ENCODE measurements at places on chromosomes 2 and 18.
A peak's percentile ranks its signal among the peaks of the same experiment; 100 is the strongest.

DNA sequence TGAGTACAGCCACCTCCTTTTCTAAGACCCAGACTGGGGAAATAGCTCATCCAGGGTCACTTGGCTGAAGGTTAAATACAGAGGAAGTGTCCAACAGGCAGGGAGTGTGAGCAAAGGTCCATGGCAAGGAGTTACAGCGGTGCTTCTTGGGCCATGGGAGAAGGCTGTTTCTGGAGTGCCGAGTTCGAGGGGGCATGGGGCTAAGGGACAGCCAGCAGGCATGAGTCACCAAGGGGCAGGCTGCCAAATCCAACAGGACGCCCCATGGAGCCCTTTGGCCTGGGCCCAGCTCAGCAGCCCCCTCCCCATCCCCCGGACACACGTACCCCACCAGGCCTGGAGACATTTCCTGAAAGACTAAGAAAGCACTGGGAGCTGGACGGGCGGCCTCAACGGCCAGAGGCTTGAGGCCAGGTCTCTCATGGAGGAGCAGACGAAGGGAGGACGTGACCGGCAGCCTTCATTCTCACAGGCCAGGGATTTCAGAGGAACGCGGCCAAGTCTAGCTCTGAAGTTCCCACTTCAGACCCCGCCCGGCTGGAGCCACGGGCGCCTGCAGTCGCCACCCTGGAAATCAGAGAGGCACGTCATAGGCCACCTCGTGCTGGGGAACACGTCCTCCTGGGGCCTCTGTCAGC, 160.4 kb downstream of the SMAD7 start:
- DNase-seq: peak; percentile 67

DNA sequence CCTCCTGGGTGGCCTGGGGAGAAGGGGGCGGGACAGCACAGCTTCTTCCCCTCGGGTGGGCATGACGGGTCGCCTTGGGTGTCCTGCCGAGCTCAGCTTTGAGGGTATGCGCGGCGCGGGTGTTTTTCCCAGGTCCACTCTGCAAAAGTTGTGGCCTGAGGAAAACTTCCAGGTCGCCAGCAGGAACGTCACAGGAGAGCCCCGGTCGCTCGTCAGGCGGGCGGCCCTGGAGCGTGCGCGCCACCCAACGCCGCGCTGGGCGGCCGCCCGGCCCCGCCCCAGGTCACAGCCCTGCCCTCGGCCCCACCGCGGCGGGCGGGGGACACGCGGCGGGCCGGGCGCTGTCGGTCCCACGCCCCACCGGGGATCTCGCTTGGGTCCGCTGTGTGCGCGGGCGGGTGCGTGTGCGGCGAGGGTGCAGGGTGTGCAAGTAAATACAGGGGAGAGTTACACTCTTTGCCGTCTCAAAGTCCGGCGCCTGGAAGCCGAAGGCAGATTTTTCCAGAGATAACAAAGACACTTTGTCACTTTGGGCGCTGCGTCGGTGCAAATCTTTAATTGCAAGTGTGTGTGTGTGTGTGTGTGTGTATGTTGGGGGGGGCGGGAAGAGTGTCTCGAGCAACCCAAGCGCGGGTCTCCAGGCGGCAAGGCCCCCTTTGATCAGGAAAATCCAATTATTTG, 616 bp upstream of the SP5 start:
- DNase-seq: no peak

DNA sequence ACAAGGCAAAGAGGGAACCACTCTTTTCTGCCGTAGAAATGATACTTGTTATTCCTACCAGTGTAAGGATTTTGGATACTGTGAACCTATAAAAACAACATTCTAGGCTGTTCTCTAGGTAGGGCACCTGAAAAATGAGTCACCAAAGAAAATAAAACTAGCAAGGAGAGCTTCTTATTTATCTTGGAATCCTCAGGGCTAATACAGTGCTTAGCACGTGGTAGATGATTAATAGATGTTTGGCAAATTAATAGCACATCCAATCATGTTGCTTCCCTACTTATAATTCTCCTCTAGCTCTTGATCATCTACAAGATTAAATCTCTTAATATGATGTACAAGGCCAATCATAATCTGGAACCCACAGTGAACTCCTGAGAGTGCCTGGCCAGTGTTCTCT, 73.1 kb downstream of the AAK1 start:
- DNase-seq: no peak

GRCh38 chr2:27323596-27324285, 844 bp upstream of the MPV17 start:
- no peak for DNase-seq

- DNase-seq: peak; percentile 38
Measured at GRCh38 chr2:69279931-69280681, 106.9 kb downstream of the GFPT1 start.

GRCh38 chr2:60693551-60693950, 62.5 kb upstream of the PAPOLG start:
- DNase-seq: no peak

DNA sequence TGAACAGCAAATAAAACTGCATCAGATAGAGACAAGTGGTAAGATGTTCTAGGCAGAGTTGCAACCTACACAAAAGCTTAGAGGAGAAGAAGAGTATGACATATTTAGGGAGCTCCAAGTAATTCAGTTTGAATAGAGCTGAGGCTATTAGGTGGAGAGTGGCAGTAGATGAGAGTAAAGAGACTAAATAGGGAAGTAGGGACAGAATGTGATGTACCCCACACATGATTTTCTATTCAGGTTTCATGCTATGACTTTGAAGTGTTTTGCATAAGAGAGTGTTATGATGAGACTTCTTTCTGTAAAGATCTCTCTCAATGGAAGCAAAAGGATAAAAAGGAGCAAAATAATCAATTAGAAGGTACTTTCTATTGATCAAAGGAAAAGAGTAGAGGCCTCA, 206.8 kb upstream of the ERBB4 start:
- DNase-seq: no peak

DNA sequence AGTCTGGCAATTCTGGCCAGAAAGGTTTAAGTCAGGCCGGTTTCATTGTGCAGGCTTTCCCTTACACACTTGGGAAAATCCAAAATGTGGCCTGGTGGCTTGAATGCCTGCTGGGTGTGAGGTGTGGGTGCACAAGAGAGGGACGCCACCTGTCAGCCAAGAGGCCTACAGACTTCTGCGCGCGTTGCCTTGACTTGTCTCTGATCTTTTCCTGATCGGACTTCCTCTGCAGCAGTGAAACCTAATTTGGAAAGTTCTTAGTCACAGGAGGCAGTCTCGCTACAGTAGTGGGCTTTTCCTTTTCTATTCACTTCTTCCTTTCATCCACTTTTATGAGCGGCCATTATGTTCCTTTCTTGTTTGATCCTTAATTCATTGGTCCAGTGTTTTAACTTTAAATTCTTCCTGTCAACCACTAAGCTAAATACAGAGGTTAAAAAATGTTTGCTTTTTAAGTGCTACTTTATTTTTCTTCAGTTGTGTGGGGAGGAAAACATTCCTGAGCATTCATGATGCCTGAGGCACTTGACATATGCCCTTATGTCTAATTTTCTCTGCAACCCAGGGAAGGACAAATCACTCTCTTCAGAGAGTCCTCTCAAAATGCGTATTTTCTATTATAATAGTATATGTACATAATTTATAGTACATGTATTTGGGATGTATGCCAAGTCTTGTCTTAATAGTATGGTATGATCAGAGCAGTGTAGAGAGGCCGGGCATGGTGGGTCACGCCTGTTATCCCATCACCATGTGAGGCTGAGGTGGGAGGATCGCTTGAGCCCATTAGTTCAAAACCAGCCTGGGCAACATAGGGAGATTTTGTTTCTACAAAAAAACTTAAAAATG, 128.9 kb downstream of the WDSUB1 start:
- no peak for DNase-seq

DNA sequence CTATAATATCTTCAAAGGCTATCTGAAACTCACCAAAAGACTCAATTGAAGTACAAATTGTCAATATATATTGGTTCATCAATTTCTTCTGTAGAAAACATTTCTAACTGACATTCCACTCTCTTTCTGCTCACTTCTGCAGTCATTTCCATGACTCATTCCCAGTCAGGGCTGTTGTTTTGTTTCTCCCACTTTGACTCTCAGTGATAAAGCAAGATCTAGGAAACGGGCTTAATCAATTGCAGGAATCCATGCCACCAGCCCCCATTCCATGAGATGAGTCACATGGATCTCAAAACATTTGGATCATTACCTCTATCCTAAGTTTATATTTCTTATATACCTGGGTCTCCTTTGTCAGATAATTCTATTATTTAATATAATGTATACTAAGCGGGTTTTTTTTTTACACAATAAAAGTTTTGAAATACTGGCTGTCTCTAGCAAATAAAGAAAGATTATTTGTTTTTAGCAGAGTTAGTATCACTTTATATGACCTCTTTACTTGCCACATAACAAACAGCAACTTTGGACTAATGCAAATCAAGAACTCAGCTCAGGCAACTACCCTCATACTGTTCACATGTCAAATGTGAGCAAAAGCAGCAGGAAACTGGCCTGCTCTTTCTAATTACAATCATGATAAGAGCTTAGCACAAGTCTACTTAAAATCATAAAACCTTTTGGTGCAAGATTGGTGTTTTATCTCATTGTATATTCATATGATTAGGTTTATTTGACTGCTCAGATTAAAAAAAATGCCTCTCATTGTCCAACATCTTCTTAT, 251.1 kb upstream of the PIK3C3 start:
- DNase-seq: no peak

GRCh38 chr2:205187731-205188130, 494.6 kb upstream of the NRP2 start:
- DNase-seq: no peak

GRCh38 chr2:48728295-48728694, 27.2 kb downstream of the LHCGR start:
- no peak for DNase-seq

DNA sequence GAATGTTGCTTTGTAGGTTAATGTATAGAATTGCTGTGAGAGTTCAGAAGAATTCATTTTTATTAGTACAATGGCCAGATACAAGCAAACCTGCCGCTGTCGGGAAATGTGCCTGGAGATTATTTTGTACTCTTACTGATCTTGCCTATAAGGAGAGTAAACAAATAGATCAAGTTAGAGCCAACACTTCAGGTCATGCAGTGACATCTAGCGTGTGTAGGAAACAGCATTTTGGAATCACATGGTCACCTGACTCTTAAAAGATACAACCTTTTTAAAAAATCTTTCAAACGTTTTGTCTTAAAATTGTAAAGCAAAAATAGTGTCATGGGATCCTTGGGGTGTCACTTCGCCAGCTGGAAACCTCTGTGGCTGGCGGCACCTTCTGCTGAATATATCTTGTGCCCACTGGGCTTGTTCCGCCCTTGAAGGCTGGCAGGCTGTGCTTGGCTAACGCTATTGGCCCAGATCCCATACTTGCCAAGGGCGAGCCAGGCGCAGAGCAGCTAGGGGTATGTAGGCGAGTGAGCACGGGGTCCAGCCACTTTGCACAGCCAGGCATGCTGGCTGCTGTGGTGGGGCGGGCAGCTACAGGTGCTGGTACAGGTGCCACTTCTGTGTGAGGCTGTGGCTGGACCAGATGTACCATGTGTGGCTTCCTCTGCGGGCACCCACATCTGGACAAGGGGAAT, 19.5 kb upstream of the RPRM start:
- no peak for DNase-seq

GRCh38 chr18:65206551-65207260, 544.1 kb upstream of the CDH7 start:
- DNase-seq: peak; percentile 46

GRCh38 chr18:22946846-22947245, 13.7 kb downstream of the RBBP8 start:
- DNase-seq: no peak

GRCh38 chr18:63074981-63075404, 244.6 kb downstream of the BCL2 start:
- DNase-seq: peak; percentile 50

GRCh38 chr2:9690252-9690651, 59.5 kb upstream of the YWHAQ start:
- DNase-seq: peak; percentile 91

DNA sequence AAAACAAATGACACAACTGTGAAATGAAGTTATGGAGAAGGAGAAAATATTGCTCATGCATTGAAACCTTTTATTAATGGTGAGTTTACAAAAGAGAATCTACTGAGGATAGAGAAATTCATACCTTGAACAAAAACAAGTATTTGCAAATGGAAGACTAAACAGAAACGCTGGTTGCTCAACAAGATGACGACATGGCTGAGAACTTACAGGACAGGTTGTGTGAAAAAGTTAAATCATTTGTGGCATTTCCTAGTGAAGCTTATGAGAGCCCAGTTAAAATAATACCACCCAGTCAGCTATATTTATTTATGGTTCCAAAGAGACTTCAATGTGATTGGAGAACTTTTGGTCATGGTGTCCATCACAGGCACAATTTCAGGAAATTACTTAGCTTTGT, 148.6 kb upstream of the PKDCC start:
- DNase-seq: no peak

- no peak for DNase-seq
Measured at GRCh38 chr2:109295070-109295780, 166.2 kb downstream of the SH3RF3 start.

- peak; percentile 23 for DNase-seq
Measured at GRCh38 chr2:225008935-225009334, 33.3 kb downstream of the DOCK10 start.

DNA sequence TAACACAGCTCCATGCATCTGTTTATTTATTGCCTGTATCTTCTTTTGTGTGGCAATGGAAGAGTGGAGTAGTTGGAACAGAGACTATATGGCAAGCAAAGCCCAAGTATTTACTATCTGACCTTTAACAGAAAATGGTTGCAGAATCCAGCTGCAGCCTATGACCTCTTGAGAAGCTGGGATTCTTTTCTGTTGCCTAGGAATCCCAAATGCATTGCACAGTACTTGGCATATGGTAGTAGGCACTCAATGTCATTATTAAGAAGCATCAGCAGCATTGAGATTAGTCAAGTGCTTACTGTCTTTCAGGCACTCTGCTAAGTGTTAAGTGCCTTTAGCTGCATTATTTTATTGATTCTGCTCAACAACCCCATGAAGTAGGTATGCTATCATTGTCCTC, 331.6 kb downstream of the CCDC85A start:
- DNase-seq: no peak

DNA sequence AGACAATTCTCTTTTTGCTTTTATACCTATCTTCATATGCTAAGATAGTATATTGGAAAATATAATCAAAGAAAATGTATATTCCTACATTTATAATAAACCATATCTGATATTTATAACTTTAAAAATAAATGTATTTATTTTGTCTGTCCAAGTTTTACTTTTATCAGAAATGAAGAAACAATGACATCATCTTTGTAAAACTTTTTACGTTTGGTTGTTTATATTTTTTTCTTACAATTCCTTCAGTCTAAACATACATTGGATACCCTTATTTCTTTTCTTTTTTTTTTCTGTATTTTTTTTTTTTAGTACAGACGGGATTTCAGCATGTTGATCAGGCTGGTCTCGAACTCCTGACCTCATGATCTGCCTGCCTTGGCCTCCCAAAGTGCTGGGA, 1577.0 kb upstream of the SLC39A10 start:
- no peak for DNase-seq

- no peak for DNase-seq
Measured at GRCh38 chr2:174752403-174753037, 11.8 kb downstream of the CHRNA1 start.

- DNase-seq: no peak
Measured at GRCh38 chr2:8234253-8234652, 447.6 kb upstream of the ID2 start.

GRCh38 chr2:180829261-180829660, 151.1 kb upstream of the UBE2E3 start:
- DNase-seq: no peak

GRCh38 chr18:56307354-56308170, 330.8 kb downstream of the TXNL1 start:
- no peak for DNase-seq

- DNase-seq: peak; percentile 71
Measured at GRCh38 chr2:148244593-148245292, 223.9 kb downstream of the MBD5 start.
